Fibroblast of lung (primary cell): ENCODE measurements at places on chromosomes 6 and 20. TPM values are rescaled to one million over a fixed set of nuclear protein-coding genes. Genes with fewer than 3 reads are reported as not detected.
A peak's percentile ranks its signal among the peaks of the same experiment; 100 is the strongest.

DLL1 gene
- total RNA-seq, result 5.6 and 12.4 TPM in 2 replicates

ANKEF1 gene
- total RNA-seq, result 2.3 and 3.5 TPM in 2 replicates

- peak; percentile 56 for DNase-seq
- H3K27me3 ChIP-seq, result no peaks in the 10 kb centered on the region
- H3K4me1 ChIP-seq, result peaks cover 15% of the 10 kb centered on the region
- H3K36me3 ChIP-seq, result no peaks in the 10 kb centered on the region
- peak overlapping the region; percentile 87 for H3K4me3 ChIP-seq
Observed at GRCh38 chr6:56852260-56853010, 102.5 kb upstream of the BEND6 start.

CCM2L gene
- not detected in 2 replicates for total RNA-seq

GRCh38 chr20:18702736-18703135 is 110.8 kb upstream of the SCP2D1 start:
- H3K4me3 ChIP-seq, result no peak overlapping the region
- H3K27ac ChIP-seq, result no peak overlapping the region
- H3K27me3 ChIP-seq, result no peaks in the 10 kb centered on the region
- H3K36me3 ChIP-seq, result no peaks in the 10 kb centered on the region
- no peak for DNase-seq
- H3K4me1 ChIP-seq, result peaks cover 11% of the 10 kb centered on the region

DNA sequence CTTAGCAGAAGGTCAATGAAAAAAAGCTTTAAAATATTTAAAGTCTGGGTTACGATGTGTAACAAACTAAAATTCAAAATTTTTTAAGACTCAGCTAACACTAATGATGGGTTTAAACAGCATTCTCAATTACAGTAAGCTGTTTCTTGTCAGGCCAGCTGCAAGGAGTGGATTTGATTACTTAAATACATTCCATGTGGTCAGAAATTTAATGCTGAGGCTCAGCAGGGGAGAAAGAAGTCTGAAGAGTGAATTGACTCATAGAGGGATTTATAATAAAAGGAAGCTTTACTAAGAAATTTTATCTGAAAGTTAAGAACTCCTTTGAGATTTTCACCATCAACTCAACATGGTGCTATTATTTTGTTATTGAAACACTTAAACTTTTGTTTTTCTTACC is 398.6 kb downstream of the KHDRBS2 start:
- no peak overlapping the region for H3K4me3 ChIP-seq
- H3K27ac ChIP-seq, result no peak overlapping the region
- no peaks in the 10 kb centered on the region for H3K36me3 ChIP-seq

KCNK5 gene
- under 0.01 and 0.26 TPM in 2 replicates for total RNA-seq

CLVS2 gene
- under 0.01 TPM in 1 of 2 replicates, not detected in the other for total RNA-seq

GRCh38 chr6:105121981-105122380 is 57.8 kb downstream of the POPDC3 start:
- no peak overlapping the region for H3K27ac ChIP-seq
- DNase-seq, result no peak
- peaks cover 2% of the 10 kb centered on the region for H3K36me3 ChIP-seq
- H3K27me3 ChIP-seq, result no peaks in the 10 kb centered on the region

PLCB4 gene
- 3.6 and 13.7 TPM in 2 replicates for total RNA-seq

HLA-DQB1 gene
- not detected in 2 replicates for total RNA-seq

- DNase-seq, result no peak
- no peaks in the 10 kb centered on the region for H3K27me3 ChIP-seq
- no peaks in the 10 kb centered on the region for H3K4me1 ChIP-seq
- H3K36me3 ChIP-seq, result no peaks in the 10 kb centered on the region
Observed at GRCh38 chr6:165716886-165717285, 53.8 kb upstream of the PDE10A start.

ECT2L gene
- total RNA-seq, result under 0.01 and 0.17 TPM in 2 replicates

GRCh38 chr6:139338795-139339194 is 35.7 kb downstream of the CITED2 start:
- H3K27me3 ChIP-seq, result no peaks in the 10 kb centered on the region
- H3K4me1 ChIP-seq, result peaks cover 2% of the 10 kb centered on the region
- DNase-seq, result no peak
- H3K27ac ChIP-seq, result no peak overlapping the region
- no peaks in the 10 kb centered on the region for H3K36me3 ChIP-seq
- H3K4me3 ChIP-seq, result no peak overlapping the region

ACOT8 gene
- total RNA-seq, result 35.2 and 44.4 TPM in 2 replicates

- no peak overlapping the region for H3K27ac ChIP-seq
- DNase-seq, result no peak
- no peaks in the 10 kb centered on the region for H3K27me3 ChIP-seq
- no peak overlapping the region for H3K4me3 ChIP-seq
- no peaks in the 10 kb centered on the region for H3K36me3 ChIP-seq
Observed at GRCh38 chr6:166560222-166560621, 26.3 kb downstream of the RAMACL start.

DNA sequence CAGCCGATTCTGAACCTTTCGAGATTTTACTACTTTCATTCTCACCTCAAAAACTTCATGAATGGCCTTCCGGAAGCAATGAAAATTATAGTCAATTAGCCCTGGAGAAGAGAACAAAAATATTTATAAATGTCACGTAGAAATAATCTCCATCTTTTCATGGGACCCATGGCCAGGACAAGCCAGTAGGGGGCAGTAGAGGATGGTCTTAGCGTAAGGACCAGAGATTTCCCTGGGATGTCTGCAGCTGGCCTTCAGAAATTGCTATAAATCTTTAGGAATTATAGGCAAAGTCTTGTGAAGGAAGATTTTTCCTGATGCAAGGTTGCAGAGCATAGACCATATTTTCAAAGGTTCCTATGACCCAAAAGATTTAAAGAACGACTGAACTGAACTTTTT is 15.6 kb upstream of the UBE2J1 start:
- no peak overlapping the region for H3K4me3 ChIP-seq
- no peak overlapping the region for H3K27ac ChIP-seq
- H3K4me1 ChIP-seq, result peaks cover 2% of the 10 kb centered on the region
- H3K27me3 ChIP-seq, result no peaks in the 10 kb centered on the region
- peak; percentile 30 for DNase-seq
